Mesendoderm (in vitro differentiated cells): ENCODE measurements at places on chromosomes 5 and 9.
A peak's percentile ranks its signal among the peaks of the same experiment; 100 is the strongest.

GRCh38 chr5:125756456-125756855 lies 666.8 kb upstream of the GRAMD2B start:
- no peak for DNase-seq

DNA sequence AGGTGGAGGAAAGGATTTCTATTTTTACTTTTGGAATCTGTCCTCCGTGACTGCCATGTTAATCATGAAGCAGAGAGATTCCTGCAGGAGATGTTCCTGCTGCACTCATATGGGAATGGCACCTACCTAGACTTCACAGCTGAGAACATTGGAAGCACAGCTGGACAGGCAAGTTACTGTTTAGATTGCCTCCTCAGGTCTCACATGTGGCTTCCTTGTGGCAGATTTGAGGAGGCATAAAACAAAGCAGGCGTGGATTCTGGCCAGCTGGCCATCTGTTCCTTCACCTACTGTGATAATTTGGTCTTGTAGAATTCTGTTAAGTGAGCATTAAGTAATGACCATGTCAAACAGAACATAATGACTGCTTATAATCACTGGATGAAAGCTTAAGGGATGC lies 193.4 kb downstream of the EDIL3 start:
- DNase-seq = peak; percentile 29

DNA sequence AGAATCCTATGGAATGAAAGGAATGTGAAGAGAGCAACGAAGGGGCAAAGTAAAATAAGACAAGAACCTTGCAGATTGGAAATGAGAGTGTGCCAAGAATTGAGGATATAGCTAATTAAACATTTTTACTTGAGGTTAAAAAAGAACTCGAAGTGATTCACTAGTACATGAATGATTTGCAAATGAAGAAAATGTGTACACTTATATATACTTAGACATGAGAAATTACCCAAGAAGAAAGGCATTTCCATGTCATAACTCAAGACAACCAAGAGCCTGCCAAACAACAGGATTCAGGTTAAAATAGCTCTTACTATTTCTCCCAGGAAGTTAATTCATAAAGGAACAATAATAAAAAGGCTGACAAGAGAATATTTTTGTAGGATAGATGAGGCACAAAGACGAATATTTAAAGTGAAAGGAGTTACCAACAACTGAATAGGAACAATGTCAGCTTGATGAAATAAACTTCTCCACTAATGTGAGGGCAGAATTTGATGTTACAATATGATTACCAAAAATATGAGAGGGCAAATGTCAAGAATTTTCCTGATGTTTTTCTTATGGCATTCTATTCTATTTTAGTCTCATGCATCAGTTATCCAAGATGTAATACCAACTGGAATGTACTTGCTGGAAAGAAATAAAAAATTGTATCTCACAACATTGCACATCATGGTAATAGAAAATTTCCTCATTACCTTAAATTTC lies 18.9 kb upstream of the NPR3 start:
- DNase-seq = no peak

GRCh38 chr5:180790020-180790419 lies 12.6 kb downstream of the MGAT1 start:
- peak; percentile 86 for DNase-seq

GRCh38 chr5:137453483-137454080 lies 45.5 kb downstream of the SPOCK1 start:
- peak; percentile 63 for DNase-seq

DNA sequence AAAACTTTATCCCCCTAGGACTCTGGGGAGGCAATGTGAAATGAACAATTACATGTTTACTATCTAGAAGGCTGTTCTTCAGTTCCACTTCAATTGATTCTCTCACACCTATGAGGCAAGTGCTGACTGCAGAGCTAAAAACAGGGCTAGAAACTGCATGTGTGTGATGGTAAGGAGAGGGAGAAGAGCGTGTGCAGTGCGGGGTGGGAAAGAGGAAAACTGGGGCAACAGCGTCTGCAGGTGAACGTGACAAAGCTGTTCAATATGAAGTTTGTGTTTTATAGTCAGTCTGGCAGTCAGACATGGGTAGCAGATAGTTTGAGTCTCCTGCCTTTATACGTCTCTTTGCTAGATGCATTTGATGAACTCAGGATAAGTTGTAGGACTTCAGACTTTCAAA lies 6.6 kb upstream of the COMMD10 start:
- no peak for DNase-seq

DNA sequence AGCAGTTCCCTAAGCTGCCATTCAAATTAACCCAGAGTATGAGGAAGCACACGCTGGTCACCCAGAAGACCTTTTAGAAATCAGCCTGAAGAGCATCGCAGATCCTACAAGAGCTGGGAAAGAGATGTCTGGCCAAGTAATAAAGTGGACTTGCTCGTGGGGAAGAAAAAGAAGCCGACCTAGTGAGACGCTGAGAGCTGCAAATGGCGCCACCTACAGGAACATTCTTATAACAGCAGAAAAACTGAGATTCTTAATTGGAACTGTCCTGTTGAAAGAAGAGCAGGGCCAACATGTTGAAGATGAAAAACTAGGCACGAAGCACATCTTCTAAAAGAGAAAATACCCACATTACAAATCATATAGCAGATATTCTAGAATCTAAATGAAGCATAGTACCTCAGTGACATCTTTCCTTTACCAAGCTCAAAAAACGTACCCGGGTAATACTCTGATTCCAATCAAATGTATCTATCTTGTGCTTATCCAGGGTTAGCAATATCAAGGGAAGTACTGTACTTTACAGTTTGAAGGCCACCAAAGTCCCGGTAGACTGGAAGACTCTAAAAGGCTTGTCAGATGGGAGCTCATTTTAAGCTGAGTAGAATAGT lies 3.9 kb upstream of the GNAQ start:
- peak; percentile 80 for DNase-seq

GRCh38 chr9:79663878-79664277 lies 92.1 kb downstream of the TLE4 start:
- no peak for DNase-seq

- DNase-seq = no peak
Observed at GRCh38 chr9:89808076-89808755, 203.4 kb downstream of the GADD45G start.

DNA sequence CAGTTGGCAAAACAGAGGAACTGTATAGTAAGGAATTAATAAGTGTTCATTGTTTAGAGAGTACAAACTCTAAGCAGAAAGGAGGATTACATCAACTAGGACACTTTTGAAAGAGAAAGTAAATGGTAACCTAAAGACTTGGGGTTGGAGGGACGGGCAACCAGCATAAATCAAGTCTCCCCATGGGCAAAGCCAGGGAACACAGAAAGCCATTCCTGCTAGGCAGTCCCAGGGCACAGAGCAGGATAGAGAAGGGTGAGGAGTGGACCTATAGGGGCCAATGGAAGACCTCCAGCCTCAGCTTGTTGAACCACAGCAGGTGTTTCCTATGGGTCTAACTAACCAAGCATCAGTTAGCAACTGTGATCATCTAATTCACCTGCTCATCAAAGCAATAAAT lies 9.2 kb upstream of the ERAP1 start:
- no peak for DNase-seq

DNA sequence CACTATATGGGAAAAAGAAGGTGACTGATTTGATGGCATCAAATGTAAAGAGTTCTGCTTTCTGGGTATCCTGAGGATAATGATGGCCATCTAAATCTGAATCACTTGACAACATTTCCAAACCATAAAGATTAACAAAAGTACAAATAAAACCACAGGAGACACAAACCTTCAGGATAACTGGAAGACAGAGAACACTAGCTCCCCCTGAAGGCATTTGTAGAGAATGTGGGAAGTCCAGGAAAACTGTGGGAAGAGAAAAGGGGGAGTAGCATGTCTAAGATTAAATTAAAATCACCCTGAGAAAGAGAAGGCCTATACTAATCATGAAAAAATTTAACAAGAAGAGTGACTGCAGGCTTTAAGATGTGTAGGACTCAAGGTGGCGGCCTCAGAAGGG lies 116.2 kb downstream of the PRELID2 start:
- DNase-seq = peak; percentile 39

- no peak for DNase-seq
Observed at GRCh38 chr9:36258996-36259533, 817 bp upstream of the GNE start.

- no peak for DNase-seq
Observed at GRCh38 chr9:1077616-1078015, 27.5 kb downstream of the DMRT2 start.

DNA sequence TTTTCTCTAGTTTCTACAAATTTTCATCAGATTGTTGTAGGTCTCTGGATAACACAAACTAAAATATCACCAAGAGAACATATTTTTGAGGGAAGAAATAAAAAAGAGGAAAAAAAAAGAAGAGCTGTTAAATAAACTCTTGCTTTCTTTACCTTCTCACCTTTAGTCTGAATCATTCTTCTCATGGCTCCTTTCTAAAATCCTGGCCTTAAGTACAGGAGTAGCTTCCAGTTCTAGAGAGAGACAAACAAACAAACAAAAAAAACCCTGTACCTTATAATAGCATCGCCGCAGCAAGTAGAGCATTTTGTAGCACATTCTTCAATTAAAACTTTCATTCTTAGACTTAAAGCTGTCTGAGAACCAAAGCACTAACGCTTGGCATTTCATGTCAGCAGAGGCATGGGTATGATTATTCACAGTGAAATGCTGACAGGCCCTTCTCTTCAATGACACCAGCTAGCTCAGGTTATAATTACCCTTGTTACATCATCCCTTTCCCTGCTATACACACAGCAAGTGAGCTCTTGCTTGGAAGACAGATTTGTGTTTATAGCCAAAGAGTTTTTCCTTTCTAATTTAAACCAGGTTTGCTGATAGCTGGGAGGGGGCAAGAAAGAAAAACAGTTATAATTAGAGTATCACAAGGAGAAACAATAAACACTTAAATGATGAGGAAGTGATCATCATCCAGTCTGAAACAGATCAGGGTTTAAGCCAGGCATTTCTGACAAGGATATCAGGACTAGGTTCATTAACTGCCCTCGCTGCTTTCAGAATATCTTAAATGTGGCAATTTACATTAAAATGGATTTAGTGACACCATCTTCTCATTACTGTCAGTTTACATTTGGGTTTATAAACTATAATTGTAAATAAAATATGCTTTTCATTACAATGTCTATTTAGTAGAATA lies 510.9 kb upstream of the ZNF608 start:
- DNase-seq = peak; percentile 31

GRCh38 chr5:141691286-141691866 lies 9.3 kb upstream of the ARAP3 start:
- DNase-seq = no peak

GRCh38 chr5:176774216-176775171 lies 35.9 kb upstream of the UNC5A start:
- peak; percentile 64 for DNase-seq

- no peak for DNase-seq
Observed at GRCh38 chr9:82363682-82364081, 375.1 kb downstream of the SPATA31D1 start.

DNA sequence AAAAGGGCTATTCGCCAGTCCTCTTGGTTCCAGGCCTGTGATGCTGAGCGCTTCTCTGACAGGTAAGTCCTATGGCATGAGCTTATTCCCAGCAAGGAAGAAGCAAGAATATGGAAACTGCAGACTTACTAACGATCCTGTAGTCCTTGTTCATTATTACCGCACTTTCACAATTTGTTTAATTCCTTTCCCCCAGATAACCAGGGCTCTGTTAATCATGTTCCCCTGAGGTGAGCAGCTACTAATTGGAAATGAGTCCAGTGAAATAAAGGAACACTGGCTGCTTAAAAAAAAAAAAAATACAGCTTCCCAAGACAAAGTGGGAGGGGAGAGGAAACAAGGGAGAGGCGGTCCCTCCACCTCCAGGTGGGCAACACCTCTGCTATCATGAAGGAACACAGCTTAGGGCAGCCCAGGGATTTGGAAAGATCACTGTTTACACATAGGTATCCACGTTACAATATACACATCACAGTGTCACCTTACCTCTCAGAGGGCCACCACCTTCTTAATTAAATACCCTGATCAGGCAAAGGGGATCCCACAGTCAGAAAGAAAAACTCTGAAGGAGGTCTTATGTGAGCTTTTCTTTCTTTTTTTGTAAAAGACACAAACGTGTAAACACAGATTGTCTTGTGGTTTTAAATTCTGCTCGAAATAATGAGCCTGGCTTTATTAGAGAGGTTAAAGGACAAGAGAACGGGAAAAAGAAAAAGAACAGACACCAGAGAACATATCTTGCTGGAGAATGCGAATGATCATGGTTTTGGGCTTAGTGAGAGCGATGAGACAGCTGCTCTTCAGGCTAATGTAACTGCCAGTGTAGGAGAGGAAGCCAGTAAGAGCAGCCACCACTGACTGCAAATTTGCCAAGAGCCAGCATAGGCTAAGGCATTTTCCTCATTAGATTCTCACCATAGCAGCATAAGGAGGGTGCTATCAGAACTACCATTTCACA lies 258.6 kb downstream of the CRB2 start:
- DNase-seq = peak; percentile 31

GRCh38 chr9:33375238-33375840 lies 27.0 kb downstream of the AQP7 start:
- DNase-seq = peak; percentile 85

GRCh38 chr5:22780756-22781155 lies 72.4 kb downstream of the CDH12 start:
- DNase-seq = no peak

DNA sequence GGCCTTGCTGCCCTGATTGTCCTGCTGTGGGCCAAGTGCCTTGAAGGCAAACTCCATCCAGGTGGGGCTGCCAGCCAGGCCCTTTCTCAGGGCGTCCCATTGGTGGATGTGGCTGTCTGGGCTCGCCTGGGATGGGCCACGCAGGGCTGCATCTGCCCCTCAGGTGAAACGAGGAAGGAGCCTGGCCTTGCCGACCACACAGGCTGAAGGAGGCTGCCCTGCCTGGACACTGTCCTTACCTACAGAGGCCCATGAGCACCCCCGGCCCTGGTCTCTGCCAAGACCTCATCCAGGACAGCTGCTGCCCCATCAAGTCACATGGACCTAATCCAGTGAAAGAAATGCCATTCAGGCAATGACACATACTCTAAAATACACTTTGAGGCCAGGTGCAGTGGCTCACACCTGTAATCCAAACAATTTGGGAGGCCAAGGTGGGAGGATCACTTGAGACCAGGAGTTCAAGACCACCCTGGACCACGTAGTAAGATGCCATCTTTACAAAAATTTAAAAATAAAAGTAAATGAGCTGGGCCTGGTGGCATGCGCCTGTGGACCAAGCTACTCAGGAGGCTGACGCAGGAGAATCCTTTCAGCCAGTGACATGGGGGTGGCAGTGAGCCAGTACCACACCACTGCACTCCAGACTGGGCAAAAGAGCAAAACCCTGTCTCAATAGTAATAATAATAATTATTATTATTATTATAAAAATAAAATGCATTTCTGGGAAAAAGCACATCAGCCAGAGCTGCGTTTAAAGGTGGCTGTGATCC lies 33.9 kb downstream of the PNPLA7 start:
- DNase-seq = no peak

DNA sequence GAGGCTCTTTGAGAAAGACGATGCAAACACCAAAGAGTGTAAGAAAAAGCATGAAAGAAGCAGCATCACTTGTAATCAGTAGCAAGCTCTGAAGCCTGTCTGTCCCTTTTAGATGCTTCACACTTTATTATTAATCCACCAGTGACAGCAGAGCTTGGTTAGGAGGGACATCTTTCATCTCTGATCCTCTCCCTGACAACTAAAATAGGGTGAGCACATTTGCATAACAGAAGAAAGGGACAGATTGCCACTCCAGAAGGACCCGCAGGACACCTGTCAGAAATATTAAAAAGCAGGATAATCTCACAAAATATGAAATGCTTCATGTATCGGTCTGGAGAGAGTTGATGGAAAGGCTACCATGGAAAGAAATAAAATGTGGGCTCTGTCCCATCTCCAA lies 71.4 kb upstream of the MAP1B start:
- DNase-seq = no peak

- DNase-seq = no peak
Observed at GRCh38 chr5:131019111-131019510, 145.9 kb downstream of the HINT1 start.

- DNase-seq = peak; percentile 62
Observed at GRCh38 chr9:113589890-113590289, 126.4 kb downstream of the RGS3 start.
